Activated naive CD4-positive, alpha-beta T cell treated with anti-CD3 and anti-CD28 coated beads for 36 hours (primary cell): ENCODE measurements at places on chromosomes 7 and 10.

DNA sequence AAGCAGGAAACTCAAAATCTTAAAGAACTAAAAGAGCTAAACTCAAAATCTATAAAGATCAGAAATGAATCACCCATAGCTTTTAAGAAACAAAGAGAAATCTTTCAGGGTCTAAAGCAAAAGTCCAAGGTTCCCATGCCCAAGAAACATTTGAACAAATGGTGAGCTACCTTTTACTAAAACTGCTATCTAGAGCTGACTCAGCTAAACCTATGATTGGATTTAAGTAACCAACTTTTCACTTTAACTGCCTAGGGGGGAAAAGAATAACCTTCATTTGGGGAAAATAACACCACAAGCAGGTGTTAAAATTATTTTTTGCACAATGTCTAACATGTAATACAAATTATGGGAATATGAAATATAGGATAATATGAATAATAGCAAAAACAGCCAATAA, 328.4 kb downstream of the PHF14 start:
- H3K36me3 ChIP-seq: no peaks in the 10 kb centered on the region
- no peak overlapping the region for H3K27ac ChIP-seq
- no peaks in the 10 kb centered on the region for H3K4me1 ChIP-seq
- H3K4me3 ChIP-seq: no peak overlapping the region

GRCh38 chr10:113381416-113381815, 171.4 kb upstream of the HABP2 start:
- H3K27me3 ChIP-seq: peaks cover 5% of the 10 kb centered on the region
- no peak overlapping the region for H3K27ac ChIP-seq
- H3K4me1 ChIP-seq: peaks cover 23% of the 10 kb centered on the region
- DNase-seq: no peak

DNA sequence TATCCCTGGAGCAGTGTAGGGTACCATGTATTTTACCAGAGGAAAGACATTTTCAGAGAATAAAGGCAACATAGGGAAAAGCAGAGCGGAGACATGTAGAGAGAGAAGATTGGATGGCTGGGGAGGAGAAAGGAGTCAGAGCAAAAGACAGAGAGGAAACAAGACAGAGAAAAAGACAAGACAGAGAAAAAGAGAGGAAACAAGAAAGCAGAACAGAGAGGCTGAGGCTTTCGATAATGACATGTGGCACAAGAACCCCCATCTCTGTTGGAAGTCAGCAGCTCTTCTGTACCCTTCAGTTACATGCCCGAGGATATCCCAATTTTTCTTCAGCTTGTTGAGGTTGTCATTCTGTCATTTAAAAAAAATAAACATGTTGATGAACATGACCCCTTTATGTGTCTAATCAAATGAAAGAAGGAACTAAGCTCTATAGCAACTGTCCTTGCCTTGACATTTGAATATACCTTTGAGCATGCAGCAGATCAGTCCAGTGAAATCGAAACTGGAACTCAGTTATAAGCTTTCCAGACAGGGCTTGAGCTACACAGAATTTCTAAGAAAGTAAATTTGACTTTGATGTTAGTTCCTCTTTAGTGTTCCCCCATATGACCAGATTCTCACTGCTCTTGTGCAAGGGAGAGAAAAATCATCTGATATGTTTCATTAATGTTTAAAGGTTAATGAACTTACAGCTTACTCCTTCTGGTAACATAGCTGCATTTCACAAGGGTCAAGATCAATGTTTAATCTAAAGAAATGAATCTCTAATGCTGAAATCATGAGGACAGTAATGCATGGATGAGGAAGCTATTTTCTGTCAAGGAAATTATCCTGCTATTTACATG, 75.1 kb upstream of the SP4 start:
- H3K36me3 ChIP-seq: no peaks in the 10 kb centered on the region
- no peaks in the 10 kb centered on the region for H3K27me3 ChIP-seq
- DNase-seq: no peak
- H3K4me3 ChIP-seq: no peak overlapping the region

DNA sequence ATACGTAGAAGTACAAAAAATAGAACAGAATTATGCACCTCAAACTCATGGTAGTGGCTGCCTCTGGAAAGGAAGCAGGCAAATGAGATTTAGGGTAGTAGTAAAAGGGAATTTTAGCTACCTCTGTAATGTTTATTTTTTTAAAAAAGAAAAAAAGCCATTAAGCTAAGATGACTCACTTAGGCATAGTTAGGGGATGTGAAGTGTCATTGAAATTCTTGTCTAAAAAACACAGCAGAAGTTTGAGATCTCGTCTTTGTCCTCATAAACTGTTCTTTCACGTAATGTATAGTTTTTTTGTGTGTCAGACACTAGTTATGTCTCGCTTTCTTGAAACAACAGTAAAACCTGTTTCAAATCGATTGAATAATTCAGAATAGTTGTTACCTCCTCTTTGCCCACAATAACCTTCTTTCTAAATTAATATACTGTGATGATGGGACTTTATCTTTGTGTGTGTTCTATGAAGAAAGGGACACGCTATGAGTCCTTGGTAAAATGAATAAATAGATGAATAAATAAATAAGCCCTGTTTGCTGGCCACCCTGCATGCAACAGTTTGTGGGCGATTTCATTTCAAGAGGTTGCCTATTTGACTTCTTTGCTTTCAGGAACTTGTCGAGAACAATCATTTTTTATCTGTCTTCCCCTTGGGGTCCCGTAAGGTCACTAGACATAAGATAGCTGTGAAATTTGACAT, 14.5 kb upstream of the FBXW4 start:
- peaks cover 43% of the 10 kb centered on the region for H3K27me3 ChIP-seq
- no peaks in the 10 kb centered on the region for H3K36me3 ChIP-seq
- peaks cover 8% of the 10 kb centered on the region for H3K4me1 ChIP-seq
- DNase-seq: no peak

DNA sequence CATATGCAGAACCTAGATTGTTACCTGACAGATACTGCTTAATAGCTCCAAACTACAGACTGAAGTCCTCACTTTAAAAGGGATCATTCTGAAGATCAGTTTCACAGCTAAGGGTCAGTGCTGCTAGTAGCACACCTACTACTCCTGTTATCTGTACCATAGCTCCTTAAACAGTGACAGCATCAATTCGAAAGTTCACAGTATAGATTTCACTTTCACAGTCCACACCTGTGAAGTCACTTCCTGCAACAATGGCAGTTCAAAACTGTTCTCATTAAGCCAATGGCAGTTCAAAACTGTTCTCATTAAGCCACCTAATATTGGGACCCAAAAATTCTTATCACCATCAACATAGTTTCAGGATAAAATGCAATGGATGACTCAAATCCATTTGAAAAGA, 10.7 kb upstream of the FHIP2A start:
- no peaks in the 10 kb centered on the region for H3K27me3 ChIP-seq
- H3K4me3 ChIP-seq: no peak overlapping the region
- H3K27ac ChIP-seq: no peak overlapping the region
- H3K36me3 ChIP-seq: no peaks in the 10 kb centered on the region
- no peak for DNase-seq
- H3K4me1 ChIP-seq: peaks cover 18% of the 10 kb centered on the region

DNA sequence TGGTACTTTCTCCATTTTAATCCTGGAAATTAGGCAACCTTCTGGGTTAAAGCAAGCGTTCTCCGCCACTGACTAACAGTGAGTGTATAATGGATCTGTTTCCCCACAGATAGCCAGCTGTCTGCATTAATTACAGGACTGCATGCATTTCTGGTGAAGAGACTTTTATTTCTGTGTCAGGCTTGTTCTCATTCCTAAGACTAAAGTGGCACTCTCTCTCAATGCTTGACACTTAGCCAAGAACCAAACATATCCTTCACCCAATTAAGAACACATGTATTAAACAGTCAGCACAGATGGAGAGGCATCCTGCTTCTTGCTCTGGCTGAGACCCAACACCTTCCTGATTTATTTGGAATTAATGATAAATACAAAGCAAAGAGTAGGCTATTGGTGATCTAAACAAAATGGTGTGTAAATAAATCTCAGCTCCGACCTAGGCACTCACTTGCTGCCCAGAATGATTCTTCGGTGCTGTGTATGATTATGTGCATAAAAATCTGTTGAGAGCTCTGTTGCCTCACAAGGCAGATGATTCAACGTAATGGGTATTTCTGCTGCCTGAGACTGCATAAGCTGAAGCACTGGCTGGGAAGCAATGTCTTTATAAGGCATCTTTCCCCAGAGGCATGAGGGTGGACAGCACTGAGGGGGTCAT, 16.8 kb downstream of the CALU start:
- H3K36me3 ChIP-seq: peaks cover 21% of the 10 kb centered on the region
- no peak overlapping the region for H3K4me3 ChIP-seq
- no peak overlapping the region for H3K27ac ChIP-seq
- no peaks in the 10 kb centered on the region for H3K27me3 ChIP-seq
- no peak for DNase-seq
- peaks cover 4% of the 10 kb centered on the region for H3K4me1 ChIP-seq

DNA sequence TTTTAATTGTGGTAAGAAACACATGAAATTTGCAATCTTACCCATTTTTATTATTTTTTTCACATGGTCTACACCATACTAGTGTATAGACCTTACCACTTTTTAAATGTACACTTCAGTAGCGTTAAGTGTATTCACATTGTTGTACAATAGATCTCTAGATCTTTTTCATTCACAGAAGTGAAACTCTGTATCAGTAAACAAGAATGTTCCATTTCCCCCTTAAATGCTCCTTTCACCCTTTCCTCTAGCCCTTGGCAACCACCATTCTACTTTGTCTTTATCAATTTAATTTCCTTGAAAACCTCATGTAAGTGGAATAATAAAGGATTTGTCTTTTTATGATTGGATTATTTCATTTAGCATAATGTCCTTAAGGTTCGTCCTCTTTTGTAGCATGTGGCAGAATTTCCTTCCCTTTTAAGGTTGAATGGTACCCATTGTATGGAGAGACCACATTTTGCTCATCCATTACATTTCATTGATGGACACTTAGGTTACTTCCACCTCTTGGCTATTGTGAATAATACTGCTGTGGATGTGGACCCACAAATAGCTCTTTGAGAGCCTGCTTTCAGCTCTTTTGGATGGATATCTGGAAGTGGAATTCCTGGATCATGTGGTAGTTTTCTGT, 45.7 kb downstream of the SNX10 start:
- H3K36me3 ChIP-seq: peaks cover 4% of the 10 kb centered on the region
- H3K4me1 ChIP-seq: peaks cover 11% of the 10 kb centered on the region
- no peak overlapping the region for H3K27ac ChIP-seq
- no peak for DNase-seq
- H3K27me3 ChIP-seq: no peaks in the 10 kb centered on the region

GRCh38 chr10:7635408-7636125, 31.2 kb downstream of the ITIH5 start:
- no peak for DNase-seq
- no peak overlapping the region for H3K4me3 ChIP-seq
- no peaks in the 10 kb centered on the region for H3K4me1 ChIP-seq
- peaks cover 18% of the 10 kb centered on the region for H3K27me3 ChIP-seq
- peaks cover 2% of the 10 kb centered on the region for H3K36me3 ChIP-seq
- no peak overlapping the region for H3K27ac ChIP-seq

DNA sequence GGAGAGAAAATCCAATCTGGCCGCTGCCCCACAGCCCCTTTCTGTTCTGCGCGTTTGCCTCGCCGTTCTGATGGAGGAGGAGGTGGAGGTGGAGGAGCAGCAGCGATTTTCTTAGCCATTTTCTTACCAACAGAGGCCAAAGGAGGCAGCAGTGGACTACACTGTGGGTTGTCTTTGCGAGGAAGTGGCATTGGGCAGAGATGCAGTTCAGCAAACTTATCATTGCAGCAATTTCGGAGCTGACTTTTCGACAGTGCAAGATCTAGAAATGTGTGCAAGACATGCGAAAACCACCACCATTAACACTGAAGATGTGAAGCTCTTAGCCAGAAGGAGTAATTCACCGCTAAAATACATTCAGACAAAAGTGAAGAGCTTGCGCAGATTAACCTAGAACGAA, 1.9 kb upstream of the ARL4A start:
- H3K4me1 ChIP-seq: peaks cover 26% of the 10 kb centered on the region
- H3K4me3 ChIP-seq: peak overlapping the region; percentile 64
- H3K36me3 ChIP-seq: peaks cover 3% of the 10 kb centered on the region
- no peaks in the 10 kb centered on the region for H3K27me3 ChIP-seq
- H3K27ac ChIP-seq: peak overlapping the region; percentile 61

- no peak overlapping the region for H3K4me3 ChIP-seq
- H3K27ac ChIP-seq: no peak overlapping the region
- no peaks in the 10 kb centered on the region for H3K36me3 ChIP-seq
- H3K27me3 ChIP-seq: peaks cover 15% of the 10 kb centered on the region
Observed at GRCh38 chr10:44470784-44471183, 85.9 kb upstream of the CXCL12 start.

DNA sequence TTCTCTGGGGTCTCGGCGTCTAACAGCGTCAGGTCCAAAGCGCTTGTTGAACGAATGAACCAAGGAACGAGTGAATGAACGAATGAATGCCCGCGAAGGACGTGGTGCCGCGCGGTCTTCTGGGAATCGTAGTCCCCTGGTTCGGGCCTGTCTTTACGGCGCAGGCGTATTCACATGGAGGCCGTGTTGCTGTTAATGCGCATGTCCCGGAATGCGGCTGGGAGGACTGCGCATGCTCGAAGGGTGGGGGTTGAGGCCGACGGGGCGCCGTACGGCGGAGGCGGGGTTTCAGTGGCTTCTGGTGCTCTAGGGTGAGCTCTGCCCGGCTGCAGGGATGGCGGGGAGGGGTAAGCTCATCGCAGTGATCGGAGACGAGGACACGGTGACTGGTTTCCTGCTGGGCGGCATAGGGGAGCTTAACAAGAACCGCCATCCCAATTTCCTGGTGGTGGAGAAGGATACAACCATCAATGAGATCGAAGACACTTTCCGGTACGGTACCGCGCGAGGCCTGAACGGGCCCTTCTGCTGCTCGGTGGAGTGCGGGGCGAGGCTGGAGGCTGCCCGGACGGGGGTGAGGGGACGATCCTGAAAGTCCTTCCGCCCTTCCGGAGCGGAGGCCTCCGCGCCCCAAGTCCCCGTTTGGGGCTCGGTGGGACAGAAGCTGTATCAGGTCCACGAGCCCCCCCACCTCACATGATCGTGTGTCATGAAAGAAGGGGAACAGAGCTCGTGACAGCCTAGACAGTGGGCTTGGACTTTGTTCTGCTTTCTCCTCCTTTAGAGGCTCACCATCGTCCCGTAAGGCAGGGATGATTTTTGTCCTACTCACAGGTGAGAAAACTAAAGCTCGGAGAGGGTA, at the start of gene ATP6V1F:
Gene ATP6V1F, plus strand, starts transcription at position 286 of the 862 bp plus-strand sequence. Its CDS starts 49 bp downstream, at position 335.
- DNase-seq: peak; percentile 99
- peaks cover 3% of the 10 kb centered on the region for H3K36me3 ChIP-seq
- H3K27me3 ChIP-seq: no peaks in the 10 kb centered on the region
- H3K4me3 ChIP-seq: peak within 1 kb of the TSS; percentile 91
- peaks cover 15% of the 10 kb centered on the region for H3K4me1 ChIP-seq

DNA sequence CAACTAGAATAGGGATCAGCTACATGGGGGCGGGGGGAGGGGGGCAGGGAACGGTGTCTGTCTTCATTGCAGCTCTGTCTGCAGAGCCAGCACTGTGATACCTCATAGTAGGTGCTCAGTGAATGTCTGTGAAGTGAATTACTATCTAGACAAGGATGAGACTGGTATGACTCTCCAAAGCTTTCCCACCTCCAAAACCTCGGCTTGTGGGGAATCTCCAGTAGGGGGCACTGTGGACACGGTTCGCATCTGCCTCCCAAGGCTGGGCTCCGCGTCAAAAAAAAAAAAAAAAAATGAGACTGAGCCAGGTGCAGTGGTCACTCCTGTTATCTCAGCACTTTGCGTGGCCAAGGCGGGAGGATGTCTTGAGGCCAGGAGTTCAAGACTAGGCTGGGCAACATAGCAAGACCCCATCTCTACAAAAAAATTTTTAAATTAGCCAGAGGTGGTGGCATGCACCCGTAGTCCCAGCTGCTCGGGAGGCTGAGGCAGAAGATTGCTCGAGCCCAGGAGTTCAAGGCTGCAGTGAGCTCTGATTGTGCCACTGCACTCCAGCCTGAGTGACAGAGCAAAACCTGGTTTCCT, 9.6 kb downstream of the TRIM56 start:
- H3K4me3 ChIP-seq: no peak overlapping the region
- H3K27me3 ChIP-seq: no peaks in the 10 kb centered on the region
- peaks cover 18% of the 10 kb centered on the region for H3K36me3 ChIP-seq
- H3K27ac ChIP-seq: no peak overlapping the region
- peaks cover 13% of the 10 kb centered on the region for H3K4me1 ChIP-seq
